ENCODE measurements at places on chromosomes 1 and 21. TPM values are rescaled to one million over a fixed set of nuclear protein-coding genes. Genes with fewer than 3 reads are reported as not detected.

DNA sequence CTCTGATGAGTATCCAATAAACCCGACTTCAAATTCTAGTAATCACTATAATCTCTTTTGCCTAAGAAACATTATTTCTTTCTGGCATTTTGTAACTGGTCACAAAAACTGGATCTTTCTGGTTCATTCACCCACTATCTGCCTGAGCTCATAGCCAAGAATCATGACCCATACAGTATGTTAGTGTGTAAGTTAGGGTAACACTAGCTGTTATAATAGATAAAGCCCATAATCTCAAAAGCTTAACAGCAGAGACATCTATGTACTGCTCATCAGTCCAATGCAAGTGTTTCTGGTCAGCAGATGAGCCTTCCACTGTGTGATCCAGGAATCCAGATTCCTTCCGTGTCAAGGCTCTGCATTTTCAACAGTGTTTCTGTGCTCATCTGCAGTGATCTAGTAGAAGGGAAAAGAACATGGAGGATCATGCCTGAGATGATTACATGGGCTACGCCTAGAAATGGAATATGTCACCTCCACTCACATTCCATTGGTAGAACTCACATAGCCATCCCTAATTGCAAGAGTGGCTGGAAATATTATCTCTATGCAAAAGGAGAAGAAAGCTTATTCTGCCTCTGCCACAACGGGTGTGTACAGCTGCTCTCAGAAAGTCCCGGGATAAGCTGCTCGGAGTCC is 27.7 kb downstream of the RRAGC start:
- no peaks in the 10 kb centered on the region for H3K27me3 ChIP-seq
- no peak overlapping the region for H3K4me3 ChIP-seq
- H3K27ac ChIP-seq = peak overlapping the region; percentile 12
- peaks cover 16% of the 10 kb centered on the region for H3K4me1 ChIP-seq
- no peaks in the 10 kb centered on the region for H3K36me3 ChIP-seq
- DNase-seq = peak; percentile 26

Gene TM2D1
- total RNA-seq = 55.7 TPM

Gene SPATA1
- total RNA-seq = 0.97 TPM

DNA sequence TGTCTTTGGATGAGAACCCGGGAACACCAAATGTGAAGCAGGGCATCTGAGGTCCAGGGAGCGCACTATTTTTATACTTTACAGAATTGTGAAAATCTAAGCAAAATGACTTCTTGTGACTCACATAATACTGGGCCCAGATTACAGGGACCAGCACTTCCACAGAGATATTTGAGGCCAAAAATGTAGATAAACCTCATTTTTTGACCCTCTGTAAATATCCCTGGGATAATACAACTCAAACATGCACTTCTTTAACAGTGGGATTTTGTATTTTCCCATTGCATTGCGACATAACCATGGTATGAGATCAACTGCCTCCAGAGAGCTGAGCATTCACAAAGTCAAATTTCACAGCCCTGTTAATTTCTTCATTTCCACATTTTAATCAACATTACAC is 289.4 kb upstream of the ADGRL4 start:
- no peak for DNase-seq
- H3K27me3 ChIP-seq = no peaks in the 10 kb centered on the region
- H3K27ac ChIP-seq = no peak overlapping the region
- no peak overlapping the region for H3K4me3 ChIP-seq
- no peaks in the 10 kb centered on the region for H3K36me3 ChIP-seq

GRCh38 chr1:56553046-56553445 is 26.3 kb downstream of the PLPP3 start:
- DNase-seq = no peak
- no peaks in the 10 kb centered on the region for H3K36me3 ChIP-seq
- no peaks in the 10 kb centered on the region for H3K27me3 ChIP-seq
- H3K4me3 ChIP-seq = no peak overlapping the region
- H3K4me1 ChIP-seq = no peaks in the 10 kb centered on the region

DNA sequence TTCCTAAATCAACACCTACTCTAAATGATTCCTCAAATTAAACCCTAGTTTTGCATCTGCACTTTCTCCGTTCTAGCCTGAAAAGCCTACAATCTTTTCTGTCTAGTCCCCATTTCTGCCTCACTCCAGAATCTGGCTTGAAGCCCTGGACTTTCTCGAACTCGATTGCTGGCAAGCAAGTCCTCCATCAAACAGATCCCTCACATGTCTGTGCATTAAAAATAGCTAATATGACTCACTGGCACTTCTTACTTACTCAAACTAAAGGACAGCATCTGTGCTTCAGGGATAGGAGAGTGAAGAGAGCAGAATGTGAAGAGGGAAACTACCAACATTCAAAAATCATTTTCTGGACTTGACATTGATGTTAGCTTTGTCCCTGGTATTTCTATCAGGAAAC is 51.8 kb upstream of the CXADR start:
- H3K27ac ChIP-seq = no peak overlapping the region
- no peak overlapping the region for H3K4me3 ChIP-seq
- DNase-seq = no peak
- no peaks in the 10 kb centered on the region for H3K36me3 ChIP-seq

Gene KIAA1614
- 59.9 TPM for total RNA-seq

DNA sequence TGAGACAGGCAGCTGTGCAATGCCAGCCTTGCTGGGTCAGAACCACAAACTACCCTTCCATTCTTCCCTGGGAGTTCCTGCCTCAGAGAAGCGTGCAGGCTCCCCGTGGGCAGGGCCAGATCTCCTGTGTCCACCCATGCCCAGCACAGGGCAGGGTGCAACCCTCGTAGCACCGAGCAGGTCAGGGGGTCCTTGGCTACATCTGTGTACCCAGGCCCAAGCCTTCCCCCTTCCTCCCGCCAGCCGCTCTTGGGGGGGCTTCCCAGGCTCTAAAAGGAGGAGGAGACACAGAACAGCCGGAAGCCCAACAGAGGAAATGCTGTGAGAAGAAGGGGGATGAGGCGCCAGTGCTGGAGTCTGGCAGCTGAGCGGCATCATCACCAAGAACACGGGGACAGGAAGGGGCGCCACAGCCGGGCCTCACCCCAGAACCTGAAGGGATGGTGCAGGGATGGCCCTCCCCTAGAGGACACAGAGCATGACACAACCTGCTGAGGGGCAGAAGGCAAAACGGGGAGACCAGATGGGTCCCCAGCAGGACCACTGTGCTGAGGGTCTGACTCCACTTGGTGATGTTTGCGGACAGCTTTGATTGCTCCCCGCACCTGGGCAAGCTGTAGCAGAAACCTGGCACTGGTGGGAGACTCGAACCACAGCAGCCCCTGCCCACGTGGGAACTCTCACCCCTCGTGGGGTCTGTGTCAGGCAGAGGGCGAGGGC is 233.2 kb downstream of the NPHP4 start:
- H3K27ac ChIP-seq = no peak overlapping the region
- no peak for DNase-seq
- H3K27me3 ChIP-seq = peaks cover 40% of the 10 kb centered on the region
- no peaks in the 10 kb centered on the region for H3K36me3 ChIP-seq
- no peaks in the 10 kb centered on the region for H3K4me1 ChIP-seq
- H3K4me3 ChIP-seq = no peak overlapping the region

Gene SPRR2F
- not detected for total RNA-seq

GRCh38 chr1:83761167-83762038 is 237.5 kb downstream of the TTLL7 start:
- no peak overlapping the region for H3K27ac ChIP-seq
- no peaks in the 10 kb centered on the region for H3K36me3 ChIP-seq
- no peaks in the 10 kb centered on the region for H3K27me3 ChIP-seq
- no peak overlapping the region for H3K4me3 ChIP-seq
- peaks cover 8% of the 10 kb centered on the region for H3K4me1 ChIP-seq

- no peak for DNase-seq
- no peak overlapping the region for H3K27ac ChIP-seq
- no peaks in the 10 kb centered on the region for H3K36me3 ChIP-seq
- no peaks in the 10 kb centered on the region for H3K4me1 ChIP-seq
- no peak overlapping the region for H3K4me3 ChIP-seq
- H3K27me3 ChIP-seq = no peaks in the 10 kb centered on the region
Observed at GRCh38 chr1:65297706-65298105, 11.6 kb upstream of the DNAJC6 start.

Gene CYP4A11
- total RNA-seq = not detected

Gene CYYR1
- 48.5 TPM for total RNA-seq

- no peaks in the 10 kb centered on the region for H3K36me3 ChIP-seq
- no peak overlapping the region for H3K27ac ChIP-seq
- DNase-seq = no peak
- no peak overlapping the region for H3K4me3 ChIP-seq
- H3K27me3 ChIP-seq = no peaks in the 10 kb centered on the region
Observed at GRCh38 chr1:168146160-168146539, 9.4 kb upstream of the GPR161 start.

DNA sequence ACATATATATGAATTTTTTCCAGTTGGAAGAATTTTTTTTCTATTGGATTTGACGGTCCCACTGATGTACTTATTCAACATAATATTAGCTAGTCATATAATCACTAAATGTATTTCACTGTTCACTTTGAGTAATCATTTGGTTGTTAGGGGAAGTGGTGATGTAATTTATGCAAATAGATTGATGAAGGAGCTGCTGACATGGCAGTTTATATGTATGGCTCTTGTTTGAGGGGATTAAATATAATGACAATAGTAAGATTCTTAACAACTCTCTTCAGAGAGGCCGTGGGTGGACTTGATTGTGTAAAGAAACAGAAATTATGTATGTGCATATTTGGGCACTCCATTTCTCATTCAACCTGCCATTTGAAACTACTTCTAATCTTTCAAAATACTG is 653.6 kb upstream of the ADGRL4 start:
- peaks cover 16% of the 10 kb centered on the region for H3K4me1 ChIP-seq
- DNase-seq = no peak
- no peaks in the 10 kb centered on the region for H3K36me3 ChIP-seq
- no peak overlapping the region for H3K27ac ChIP-seq
- H3K4me3 ChIP-seq = no peak overlapping the region
- H3K27me3 ChIP-seq = no peaks in the 10 kb centered on the region

GRCh38 chr1:217014066-217014465 is 290.8 kb upstream of the ESRRG start:
- no peak for DNase-seq
- no peak overlapping the region for H3K4me3 ChIP-seq
- H3K36me3 ChIP-seq = no peaks in the 10 kb centered on the region
- H3K27ac ChIP-seq = no peak overlapping the region
- no peaks in the 10 kb centered on the region for H3K4me1 ChIP-seq
- no peaks in the 10 kb centered on the region for H3K27me3 ChIP-seq

DNA sequence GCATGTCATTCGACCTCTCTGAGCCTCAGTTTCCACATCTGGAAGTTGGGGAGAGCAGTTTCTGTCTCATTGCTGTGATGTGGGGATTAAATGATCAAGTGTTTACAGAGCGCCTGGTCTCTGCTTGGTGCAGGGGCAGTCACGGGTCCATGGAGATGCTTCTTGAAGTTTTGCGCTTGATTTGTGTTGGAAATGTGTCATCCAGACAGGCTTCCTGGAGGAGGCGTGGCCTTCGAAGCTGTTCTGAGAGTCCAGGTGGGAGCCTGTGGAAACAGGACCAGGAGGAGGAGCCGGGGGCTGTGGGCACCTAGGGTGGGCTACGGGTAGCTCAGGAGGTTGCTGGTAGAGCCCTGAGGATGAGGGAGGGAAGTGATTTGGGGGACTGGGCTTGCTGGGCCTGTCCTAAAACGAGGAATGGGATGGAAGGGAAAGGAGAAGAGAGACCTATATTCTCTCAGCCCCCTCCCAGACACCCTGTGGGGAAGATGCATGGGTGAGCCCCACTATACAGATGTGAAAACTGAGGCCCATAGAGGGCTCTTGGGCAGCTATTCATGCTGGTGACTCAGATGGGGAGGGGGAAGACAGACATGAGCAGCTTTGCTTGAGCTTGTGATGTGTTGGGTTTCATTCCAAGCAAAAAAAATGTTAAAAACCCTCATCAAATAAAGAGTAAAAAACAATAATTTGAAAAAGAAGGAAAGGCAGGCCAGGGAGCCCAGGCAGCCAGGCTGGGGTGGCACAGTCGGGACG is 107.2 kb upstream of the WNT4 start:
- H3K4me3 ChIP-seq = no peak overlapping the region
- H3K4me1 ChIP-seq = peaks cover 39% of the 10 kb centered on the region
- H3K27ac ChIP-seq = no peak overlapping the region
- no peaks in the 10 kb centered on the region for H3K36me3 ChIP-seq

All from SJCRH30 (cell line).